ENCODE measurements at places on chromosomes 5 and 9. TPM values are rescaled to one million over a fixed set of nuclear protein-coding genes. Genes with fewer than 3 reads are reported as not detected.

Gene PKD2L2
- not detected for total RNA-seq

GRCh38 chr5:1330146-1330846 is 14.6 kb downstream of the CLPTM1L start:
- no peaks in the 10 kb centered on the region for H3K4me1 ChIP-seq
- no peak overlapping the region for H3K4me3 ChIP-seq
- peaks cover 9% of the 10 kb centered on the region for H3K36me3 ChIP-seq
- H3K27ac ChIP-seq, result no peak overlapping the region

GRCh38 chr9:103530934-103531333 is 535.8 kb downstream of the CYLC2 start:
- no peak overlapping the region for H3K27ac ChIP-seq
- no peak for DNase-seq
- H3K36me3 ChIP-seq, result no peaks in the 10 kb centered on the region
- H3K4me3 ChIP-seq, result no peak overlapping the region
- no peaks in the 10 kb centered on the region for H3K4me1 ChIP-seq

Gene PCDHGC4
- total RNA-seq, result 7.5 TPM

DNA sequence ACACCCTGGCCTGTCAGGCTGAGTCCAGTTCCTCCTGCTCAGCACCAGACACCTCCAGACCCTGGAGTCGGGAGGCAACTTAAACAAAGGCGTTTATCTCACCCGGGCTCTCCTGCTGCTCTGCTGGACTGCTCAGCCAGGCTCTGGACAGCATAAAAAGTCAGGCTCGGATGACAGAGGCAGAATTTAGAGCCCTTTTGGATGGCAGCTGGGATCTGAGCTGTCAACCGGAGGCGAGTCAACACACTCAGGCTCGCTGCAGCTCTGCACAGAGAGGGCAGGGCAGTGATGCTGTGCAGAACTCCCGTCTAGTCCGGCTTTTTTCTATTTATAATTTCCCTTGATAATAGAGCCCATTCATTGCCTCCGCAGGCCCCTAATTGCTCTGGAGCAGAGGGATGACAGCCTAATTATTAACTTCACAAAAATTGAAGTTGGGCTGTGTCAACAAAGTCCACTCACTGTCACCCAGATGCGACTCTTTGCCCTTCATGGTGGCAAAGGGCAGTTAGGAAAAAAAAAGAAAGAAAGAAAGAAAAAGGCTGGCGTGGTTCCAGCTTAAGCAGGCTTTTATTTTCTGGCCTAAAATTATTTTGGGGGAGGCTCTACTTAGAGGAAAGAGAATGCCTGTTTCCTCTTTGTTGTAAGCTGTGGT is 37.6 kb downstream of the STC2 start:
- H3K4me3 ChIP-seq, result no peak overlapping the region
- peaks cover 24% of the 10 kb centered on the region for H3K4me1 ChIP-seq
- H3K27ac ChIP-seq, result peak overlapping the region; percentile 58
- H3K27me3 ChIP-seq, result peaks cover 12% of the 10 kb centered on the region

Data from sigmoid colon (tissue), 7 donors.